ENCODE measurements at places on chromosomes 4 and X. TPM values are rescaled to one million over a fixed set of nuclear protein-coding genes. Genes with fewer than 3 reads are reported as not detected.

The F8A3 gene
- 9.0 TPM for total RNA-seq

The FAM47A gene
- total RNA-seq: not detected

The SMIM31 gene
- not detected for total RNA-seq

The LRP2BP gene
- total RNA-seq: 0.24 TPM

The AMBN gene
- total RNA-seq: not detected

The ARHGEF6 gene
- 11.6 TPM for total RNA-seq

The ANOS1 gene
- 3.3 TPM for total RNA-seq

The SLC2A9 gene
- 3.8 TPM for total RNA-seq

The SMIM14 gene
- 19.4 TPM for total RNA-seq

The MGARP gene
- total RNA-seq: 0.10 TPM

The MAB21L2 gene
- total RNA-seq: 0.70 TPM

The DCLK2 gene
- 10.0 TPM for total RNA-seq

The MAOB gene
- total RNA-seq: 0.19 TPM

The CXCL3 gene
- 21.2 TPM for total RNA-seq

The SSX4 gene
- not detected for total RNA-seq

The TMEM47 gene
- total RNA-seq: 25.2 TPM

The CFAP47 gene
- total RNA-seq: not detected

The LIAS gene
- 11.9 TPM for total RNA-seq

The CENPVL2 gene
- total RNA-seq: not detected

The WNK3 gene
- total RNA-seq: 1.1 TPM
